ENCODE measurements at places on chromosomes 3 and 15.
A peak's percentile ranks its signal among the peaks of the same experiment; 100 is the strongest.

DNA sequence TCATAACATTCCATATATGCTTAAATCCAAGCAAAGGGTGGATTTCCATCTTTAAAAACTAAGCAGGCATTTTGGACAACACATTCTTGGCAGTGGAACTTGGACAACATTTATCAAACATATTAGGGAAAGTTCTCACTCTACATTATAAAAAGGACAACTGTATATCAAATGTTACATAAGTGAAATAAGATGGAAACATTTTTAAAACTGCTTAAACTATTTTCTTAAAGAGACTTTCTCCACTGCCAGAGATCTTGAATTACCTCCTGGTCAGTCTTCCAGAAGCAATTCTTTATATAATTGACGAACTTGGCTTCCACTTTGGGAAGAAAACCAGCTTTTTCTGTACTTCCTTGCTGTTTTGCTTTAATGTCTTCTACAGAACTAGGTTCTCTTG is 109.3 kb downstream of the NEO1 start:
- no peak for DNase-seq

- DNase-seq, result no peak
Observed at GRCh38 chr3:129557548-129557894, 14.5 kb downstream of the H1-8 start.

DNA sequence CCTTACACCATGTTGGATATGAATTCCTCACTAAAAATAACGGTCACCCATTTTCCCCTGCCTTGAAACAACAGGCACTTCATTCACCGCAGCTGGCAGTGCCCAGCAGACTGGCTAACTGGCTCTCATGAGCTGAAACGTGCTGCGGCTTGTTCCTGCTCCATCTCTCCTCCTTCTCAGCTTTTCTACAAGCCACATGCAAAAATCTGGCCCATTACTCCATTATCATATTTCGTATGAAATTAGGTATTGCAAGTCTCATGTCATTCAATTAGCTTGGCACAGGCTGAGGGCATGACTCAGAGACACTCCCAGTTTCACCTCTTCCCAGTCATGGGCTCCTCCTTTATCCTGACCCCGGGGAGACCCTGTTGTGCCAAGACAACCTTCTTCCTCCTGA is 60.0 kb downstream of the MAGEF1 start:
- peak; percentile 54 for DNase-seq

DNA sequence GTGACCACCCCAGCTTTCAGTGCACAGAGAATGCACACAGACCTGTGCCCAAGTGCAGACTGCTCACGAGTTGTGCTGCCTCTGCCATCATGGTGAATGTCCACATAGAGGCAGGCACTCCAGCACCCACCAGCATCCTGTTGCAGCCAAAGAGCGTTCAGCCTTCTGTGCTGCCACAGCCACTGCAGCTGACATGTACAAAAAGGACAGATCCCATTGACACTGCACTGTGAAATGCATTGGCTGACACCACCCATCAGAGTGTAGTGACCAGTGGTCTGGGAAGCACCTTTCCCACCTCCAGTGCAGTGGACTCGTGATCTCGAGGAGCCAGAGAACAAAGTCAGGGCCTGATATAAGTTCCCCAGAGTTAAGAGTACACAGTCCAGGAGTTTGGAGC is 260.3 kb downstream of the RAP2B start:
- DNase-seq, result no peak

DNA sequence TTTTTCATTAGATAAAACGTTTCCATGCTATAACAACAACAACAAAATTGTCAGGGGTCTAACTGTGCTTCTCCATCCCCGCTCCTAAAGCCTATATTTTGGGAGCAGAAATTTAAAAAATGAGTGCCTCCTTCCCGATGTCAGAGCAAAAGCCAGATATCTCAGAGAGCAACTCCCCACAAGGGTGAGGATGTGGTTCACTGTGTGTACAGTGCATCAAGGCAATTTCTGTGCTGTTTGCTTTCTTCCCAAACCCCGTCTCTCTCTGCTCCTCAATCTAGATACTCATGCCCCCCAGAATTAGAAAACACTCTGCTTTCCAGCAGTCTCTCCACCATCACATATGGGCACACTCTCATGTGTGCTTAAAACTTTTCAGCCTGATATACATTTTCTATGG is 76.7 kb upstream of the MBNL1 start:
- DNase-seq, result no peak

Data from urothelium cell line (cell line).